ENCODE measurements at places on chromosomes 2 and 18. TPM values are rescaled to one million over a fixed set of nuclear protein-coding genes. Genes with fewer than 3 reads are reported as not detected.
A peak's percentile ranks its signal among the peaks of the same experiment; 100 is the strongest.

GRCh38 chr2:40210968-40211353 is 240.9 kb downstream of the SLC8A1 start:
- DNase-seq, result no peak
- no peak overlapping the region for H3K27ac ChIP-seq
- no peak overlapping the region for H3K4me3 ChIP-seq
- H3K27me3 ChIP-seq, result no peaks in the 10 kb centered on the region

GRCh38 chr2:121099329-121100290 is 185.4 kb downstream of the TFCP2L1 start:
- H3K27me3 ChIP-seq, result peaks cover 29% of the 10 kb centered on the region
- no peaks in the 10 kb centered on the region for H3K36me3 ChIP-seq
- H3K27ac ChIP-seq, result no peak overlapping the region

The CREG2 gene
- not detected for total RNA-seq

The SGPP2 gene
- not detected for total RNA-seq

The SLC30A3 gene
- total RNA-seq, result 1.0 TPM

The STARD6 gene
- total RNA-seq, result not detected

DNA sequence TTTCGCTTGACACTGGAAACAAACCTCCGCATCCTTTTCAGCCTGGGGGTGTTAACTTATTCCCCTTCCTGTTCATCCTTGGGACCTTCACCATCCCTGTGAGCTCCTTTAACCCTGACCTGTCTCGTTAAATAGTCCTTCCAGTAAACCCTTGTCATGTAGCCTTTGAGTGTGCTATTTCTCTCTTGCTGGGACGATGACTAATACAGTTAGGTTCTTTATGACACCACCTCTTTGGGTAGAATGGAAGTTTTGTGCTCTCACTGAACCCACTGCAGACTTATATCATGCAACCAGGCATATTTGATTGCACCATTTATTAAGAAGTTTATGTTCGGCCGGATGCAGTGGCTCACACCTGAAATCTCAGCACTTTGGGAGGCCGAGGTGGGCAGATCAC is 40.5 kb upstream of the GAREM1 start:
- H3K27me3 ChIP-seq, result no peaks in the 10 kb centered on the region
- DNase-seq, result no peak
- no peak overlapping the region for H3K4me3 ChIP-seq
- no peaks in the 10 kb centered on the region for H3K4me1 ChIP-seq
- no peaks in the 10 kb centered on the region for H3K36me3 ChIP-seq
- H3K27ac ChIP-seq, result no peak overlapping the region

GRCh38 chr2:60675301-60675700 is 80.8 kb upstream of the PAPOLG start:
- no peak overlapping the region for H3K27ac ChIP-seq
- peaks cover 53% of the 10 kb centered on the region for H3K27me3 ChIP-seq
- DNase-seq, result peak; percentile 59
- no peaks in the 10 kb centered on the region for H3K36me3 ChIP-seq

The STPG4 gene
- 0.15 TPM for total RNA-seq
